ENCODE measurements at places on chromosomes 6 and 20.

- no peak for DNase-seq
Measured at GRCh38 chr6:151310852-151311767, 71.3 kb downstream of the AKAP12 start.

DNA sequence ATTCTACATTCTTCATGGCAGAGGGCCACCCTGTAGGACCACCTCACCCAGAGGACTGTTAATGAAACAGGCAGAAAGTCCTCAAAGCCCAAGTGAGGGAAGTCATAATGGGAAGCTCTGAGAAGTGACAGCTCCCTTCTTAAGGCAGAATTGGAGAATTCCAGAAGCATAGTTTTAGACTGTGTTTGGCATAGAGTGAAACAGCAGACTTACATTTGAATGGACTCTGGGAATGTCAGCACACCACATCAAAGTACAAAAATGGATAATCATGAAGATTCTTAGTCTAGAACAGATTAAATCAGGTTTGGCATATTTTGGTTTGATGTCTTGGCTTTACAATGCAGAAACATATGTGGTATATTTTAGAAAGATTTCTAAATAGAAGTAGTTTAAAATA is 17.9 kb downstream of the SH3BGRL2 start:
- no peak for DNase-seq

- DNase-seq: no peak
Measured at GRCh38 chr6:106318851-106319250, 6.7 kb downstream of the ATG5 start.

GRCh38 chr6:35948725-35949124 is 27.8 kb upstream of the SRPK1 start:
- peak; percentile 49 for DNase-seq

DNA sequence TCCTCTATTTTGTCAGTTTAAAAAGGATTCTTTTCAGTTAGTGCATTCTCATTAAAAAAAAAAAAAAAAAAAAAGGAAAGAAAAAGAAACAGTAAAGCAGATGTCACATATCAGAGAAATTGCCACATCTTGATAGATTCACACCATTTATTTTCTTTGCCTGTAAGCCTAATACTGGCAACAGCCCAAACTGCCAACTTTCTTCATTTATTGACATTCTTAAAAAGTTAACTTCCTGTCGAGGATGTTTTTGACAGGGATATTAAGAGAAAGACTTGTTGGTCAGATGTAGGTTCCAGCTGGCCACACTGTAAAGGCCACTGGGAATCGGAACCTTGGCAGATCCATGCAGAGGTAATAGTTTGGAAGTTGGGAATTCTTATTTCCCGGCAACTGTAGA is 332.6 kb downstream of the NRN1 start:
- DNase-seq: peak; percentile 8

DNA sequence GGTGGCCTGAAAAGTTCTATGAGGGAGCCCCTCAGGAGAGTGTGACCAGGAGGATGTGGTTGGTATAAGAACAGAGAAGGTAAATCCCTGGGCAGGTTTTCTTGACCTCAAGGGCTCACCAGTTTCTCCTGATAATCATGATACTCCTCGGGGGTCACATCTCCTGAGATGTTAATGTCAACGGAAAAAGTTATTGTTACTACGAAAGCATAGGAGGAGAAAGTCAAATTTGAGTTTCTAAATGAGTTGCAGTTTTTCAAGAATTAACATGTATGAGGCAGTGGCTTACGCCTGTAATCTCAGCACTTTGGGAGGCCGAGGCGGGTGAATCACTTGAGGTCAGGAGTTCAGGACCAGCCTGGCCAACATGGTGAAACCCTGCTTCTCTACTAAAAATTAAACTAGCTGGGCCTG is 23.4 kb downstream of the MGME1 start:
- DNase-seq: no peak

- DNase-seq: peak; percentile 43
Measured at GRCh38 chr6:154408891-154409500, 52.4 kb upstream of the IPCEF1 start.

DNA sequence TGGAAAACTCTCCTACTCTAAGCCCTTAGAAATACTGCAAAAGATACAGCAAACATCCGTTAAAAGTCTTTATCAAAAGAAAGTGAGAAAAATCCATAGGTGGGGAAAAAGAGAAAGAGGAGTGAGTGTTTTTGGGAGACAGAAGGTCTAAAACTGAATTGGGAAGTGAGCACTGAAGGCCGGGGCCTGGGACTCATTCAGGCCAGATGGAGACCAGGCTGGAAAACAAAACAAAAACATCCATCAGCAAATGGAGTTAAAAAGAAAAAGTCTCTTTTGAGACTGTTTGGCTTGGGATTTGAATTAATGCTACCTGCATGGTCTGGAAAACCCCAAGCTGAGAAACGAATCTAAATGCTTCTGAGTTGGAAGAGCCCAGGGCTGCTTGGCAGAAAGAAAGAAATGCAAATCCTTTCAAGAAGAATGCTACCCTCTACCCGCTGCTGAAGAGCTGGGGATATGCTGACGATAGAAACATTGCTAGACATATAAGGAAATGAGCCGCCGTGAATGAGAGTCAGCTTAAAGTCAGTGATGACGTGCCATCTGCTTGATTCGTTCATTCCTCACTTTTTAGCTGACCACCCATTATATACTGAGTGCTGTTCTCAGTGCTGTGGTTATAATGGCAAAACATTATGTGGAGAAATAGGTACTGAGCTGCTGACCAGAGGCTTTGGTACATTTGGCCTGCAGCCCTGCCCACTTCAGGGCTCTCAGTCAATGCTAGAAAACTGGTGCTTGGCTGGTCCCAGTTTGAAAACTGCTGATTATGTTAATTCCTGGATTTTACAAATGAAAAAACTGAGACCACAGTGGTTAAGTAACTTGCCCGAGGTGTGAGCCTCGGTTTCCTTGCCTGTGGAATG is 28.0 kb upstream of the TULP4 start:
- DNase-seq: peak; percentile 85

- no peak for DNase-seq
Measured at GRCh38 chr6:136095986-136096385, 154.1 kb downstream of the MTFR2 start.

GRCh38 chr6:63821442-63821841 is 185.8 kb downstream of the PHF3 start:
- DNase-seq: no peak

DNA sequence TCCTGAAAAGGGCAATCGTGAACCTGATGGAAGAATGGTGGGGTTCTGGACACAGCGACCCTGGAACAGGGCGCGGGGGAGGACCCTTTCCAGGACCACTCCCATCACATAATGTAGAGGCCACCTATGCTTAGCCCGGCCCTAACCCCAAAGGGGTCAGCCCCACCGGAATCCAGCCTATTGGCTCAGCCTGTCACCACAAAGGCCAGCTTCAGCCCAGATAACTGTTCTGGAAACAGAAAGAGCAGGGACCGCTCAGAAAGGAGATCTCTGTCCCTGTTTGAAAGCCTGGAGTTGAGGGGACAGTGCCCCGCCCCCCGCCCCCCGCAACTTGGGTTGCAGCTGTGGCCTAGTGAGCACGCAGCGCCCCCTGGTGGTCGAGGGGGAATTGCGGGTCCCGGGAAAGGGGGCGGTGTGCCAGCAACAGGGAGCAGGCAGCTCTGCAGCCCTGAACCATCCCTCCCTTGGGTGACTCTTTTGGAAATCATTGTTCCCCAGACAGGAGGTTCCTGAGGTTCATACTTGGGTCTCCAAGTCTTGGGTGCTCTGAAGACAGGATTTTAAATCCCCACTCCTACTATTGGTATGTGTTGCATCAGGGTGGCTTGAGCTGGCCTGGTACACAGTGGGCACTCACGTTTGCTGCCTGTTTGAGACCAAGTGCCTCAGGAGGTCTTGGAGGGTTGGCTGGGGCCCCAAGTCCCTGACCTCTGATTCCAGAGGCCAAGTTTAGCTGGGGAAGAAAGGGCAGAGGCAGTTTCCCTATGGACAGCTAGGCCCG is 1.5 kb downstream of the SIGLEC1 start:
- DNase-seq: peak; percentile 64

- no peak for DNase-seq
Measured at GRCh38 chr6:42459888-42460287, 8.2 kb upstream of the TRERF1 start.

- no peak for DNase-seq
Measured at GRCh38 chr20:2144850-2145249, 43.2 kb downstream of the STK35 start.

DNA sequence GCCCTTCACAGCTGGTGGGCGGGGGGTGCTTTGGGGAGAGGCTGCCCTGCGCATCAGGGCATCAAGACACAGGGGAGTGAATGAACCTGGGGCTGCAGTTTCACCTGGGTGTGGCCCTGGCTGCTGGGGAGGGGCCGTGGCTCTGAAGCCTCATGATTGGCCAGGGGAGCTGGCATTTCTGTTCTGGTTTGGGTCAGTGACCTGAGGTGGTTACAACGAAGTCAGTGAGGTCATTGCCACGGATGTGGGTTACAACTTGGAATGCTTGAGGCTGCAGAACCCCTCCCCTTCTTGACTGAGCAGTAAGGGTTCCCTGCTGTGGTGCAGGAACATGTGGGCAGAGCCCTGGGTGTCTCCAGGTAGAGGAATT is 3.0 kb downstream of the TCEA2 start:
- no peak for DNase-seq

DNA sequence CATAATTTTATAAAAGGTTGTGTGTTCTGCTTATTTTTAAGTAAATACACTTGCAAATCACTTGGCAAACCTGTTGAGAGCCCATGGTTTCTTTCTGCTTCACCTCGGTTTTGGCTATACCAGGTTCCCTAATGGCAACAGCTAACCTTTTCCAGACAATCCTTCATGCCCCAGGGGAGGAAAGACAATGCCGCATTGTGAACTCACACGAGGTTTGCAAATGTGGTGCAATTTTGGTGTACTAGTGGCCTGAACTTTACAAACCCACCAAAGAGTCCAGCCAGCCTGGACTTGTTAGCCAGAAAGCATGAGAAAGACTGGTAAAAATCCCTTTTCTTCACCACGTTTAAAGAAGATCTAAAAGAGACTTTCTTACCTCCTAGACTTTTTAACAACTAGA is 84.8 kb upstream of the SOX4 start:
- no peak for DNase-seq

DNA sequence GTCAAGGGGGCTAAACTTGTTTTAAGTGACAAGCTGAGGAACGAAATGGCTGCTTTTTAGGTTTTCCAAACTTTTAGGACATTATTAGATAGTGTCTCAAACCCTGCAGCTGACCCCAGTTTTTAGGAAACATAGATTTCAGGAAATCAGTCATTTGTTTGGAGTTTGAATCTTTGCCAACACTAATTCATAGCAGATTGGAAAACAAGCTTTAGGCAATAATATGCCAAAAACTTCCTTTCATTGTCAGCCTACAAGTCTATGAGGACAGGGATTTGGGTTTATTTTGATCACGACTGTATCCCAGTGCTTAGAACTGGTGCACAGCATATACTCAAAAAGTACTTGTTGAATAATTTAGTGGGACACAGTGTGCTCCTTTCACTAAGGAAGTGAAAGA is 123.2 kb downstream of the TINAG start:
- DNase-seq: peak; percentile 31

DNA sequence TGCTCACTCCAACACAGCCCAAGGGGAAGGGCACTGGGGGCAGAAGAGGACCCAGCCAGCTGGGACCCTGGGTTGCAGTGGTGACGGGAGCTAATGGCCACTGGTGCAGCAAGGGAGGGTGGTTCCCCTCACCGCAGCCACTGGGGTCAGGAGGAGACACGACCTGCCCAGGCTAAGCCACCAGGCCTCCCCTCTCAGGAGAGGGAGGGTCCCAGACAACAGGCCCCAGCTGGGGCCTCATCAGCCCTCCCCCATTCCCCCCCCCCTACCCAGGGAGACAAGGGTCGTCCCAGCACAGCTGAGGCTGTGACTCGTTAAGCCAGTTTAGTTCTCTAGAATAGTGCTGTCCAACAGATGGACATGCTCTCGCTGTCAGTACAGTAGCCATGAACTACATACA is 17.3 kb upstream of the MATN4 start:
- no peak for DNase-seq

GRCh38 chr20:2888224-2888955 is 15.1 kb downstream of the PTPRA start:
- DNase-seq: no peak

- DNase-seq: no peak
Measured at GRCh38 chr6:119602215-119603178, 252.9 kb upstream of the MAN1A1 start.

DNA sequence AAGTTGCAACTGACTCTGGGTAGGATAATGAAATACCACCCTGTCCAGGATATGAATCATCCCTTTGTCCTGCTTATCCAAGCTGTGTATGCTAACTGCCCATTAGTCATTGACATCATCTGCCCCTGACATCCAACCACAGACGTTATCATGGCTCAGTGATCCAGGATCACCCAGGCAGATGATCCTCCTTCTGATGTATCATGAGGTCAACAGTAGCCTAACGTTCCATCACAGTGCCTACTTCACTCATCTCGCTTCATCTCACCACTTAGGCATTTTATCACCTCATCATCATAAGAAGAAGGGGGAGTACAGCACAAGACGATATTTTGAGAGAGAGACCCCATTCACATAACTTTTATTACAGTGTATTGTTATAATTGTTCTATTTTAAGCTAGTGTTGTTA is 13.4 kb upstream of the BTN3A2 start:
- no peak for DNase-seq

DNA sequence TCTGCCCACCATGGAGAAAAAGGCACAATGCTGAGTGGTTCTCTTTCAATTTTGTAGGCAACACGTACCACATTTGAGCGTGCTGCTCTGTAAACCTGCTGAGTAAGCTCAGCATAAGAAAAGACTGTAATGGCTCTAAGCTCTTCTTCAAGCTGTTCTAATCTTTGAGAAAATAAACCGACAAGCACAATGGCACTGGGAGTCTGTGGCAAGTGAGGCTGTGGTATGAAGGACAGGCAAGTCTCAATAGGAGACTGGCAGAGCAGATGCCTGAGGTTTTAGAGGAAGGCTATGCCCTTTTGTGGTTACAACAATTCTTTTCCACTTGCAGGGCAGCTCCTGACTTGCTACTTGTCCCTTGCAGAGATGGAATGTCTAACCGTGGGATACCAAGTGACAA is 136.7 kb upstream of the EXOC2 start:
- no peak for DNase-seq

DNA sequence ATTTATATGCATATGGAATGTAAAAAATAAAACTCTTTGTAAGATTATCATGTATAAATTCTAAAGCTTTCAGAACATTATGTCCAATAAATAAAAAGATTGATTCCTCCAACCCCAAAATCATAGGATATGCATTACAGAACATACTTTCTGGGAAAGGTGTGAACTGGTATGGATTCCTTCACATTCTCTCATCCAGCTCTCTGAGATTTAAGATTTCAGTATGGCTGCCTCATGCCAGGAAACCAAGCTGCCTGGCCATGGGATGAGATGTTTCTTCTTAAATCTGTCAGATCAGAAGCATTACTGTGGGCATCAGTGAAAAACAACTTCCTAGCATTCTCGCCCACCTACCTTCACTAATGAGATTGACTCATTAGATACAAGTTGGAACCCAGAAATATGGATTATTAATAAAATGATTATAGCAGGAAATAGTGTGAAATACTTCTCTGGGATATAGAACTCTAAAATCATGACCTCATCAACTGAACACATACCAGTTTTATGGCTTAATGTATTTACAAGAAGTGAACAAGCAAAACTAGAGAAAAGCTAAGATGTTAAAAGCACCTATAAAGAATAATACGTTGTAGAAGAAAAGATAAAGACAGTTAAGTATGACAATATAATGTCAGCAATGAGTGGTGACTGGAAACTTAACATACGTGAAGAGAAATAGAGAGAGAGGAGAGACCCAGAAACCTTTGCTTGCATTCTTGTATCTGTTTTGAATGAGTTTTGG is 171.6 kb upstream of the PHACTR1 start:
- DNase-seq: no peak

Measured in cardiac muscle cell (in vitro differentiated cells and primary cell).